ENCODE measurements at places on chromosomes 3 and 15.
A peak's percentile ranks its signal among the peaks of the same experiment; 100 is the strongest.

- DNase-seq = no peak
Observed at GRCh38 chr3:157368171-157368570, 68.5 kb upstream of the PTX3 start.

DNA sequence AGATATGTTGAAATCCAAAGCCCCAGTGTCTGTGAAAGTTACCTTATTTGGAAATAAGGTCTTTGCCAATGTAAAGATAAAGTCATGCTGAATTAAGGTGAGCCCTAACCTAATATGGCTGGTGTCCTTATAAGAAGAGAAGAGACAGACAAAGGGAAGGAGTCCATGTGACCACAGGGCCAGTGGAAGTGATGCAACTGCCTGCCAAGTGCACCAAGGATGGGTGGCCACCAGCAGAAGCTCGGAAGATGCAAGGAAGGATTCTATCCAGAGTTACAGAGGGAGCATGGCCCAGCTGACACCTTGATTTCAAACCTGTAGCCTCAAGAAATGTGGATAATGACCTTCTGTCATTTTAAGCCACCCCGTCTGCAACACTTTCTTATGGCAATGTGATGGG is 35.3 kb upstream of the PGPEP1L start:
- DNase-seq = no peak

- DNase-seq = no peak
Observed at GRCh38 chr3:73280746-73281145, 219.3 kb downstream of the EBLN2 start.

DNA sequence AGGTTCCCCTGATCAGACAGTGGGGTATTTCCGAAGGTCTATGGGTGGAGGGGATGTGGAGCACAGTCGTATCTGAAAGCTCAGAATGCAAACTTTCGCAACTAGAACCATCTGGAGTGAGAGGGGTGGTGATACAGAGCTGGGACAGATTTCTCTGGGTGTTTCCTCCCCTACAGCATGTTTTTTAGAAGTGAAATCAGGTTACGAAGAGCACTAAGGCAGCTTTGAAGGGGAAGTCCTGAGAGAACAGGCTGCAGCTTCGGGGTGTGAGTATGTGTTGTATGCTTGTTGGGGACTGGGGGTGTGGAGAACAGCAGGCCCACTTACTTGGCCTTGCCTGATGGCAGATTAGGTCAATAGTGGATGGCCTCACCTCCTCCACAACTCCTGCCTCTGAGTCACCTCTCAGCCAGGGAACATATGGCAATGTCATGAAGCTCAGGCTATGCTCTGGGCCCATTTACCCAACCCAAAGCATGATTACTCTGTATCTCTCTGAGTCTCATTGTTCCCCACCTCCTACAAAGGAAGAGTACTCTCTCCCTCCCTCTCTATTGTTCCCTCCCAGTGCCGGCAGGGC is 107.2 kb upstream of the RASGRP1 start:
- no peak for DNase-seq

GRCh38 chr15:43800286-43801141 is at the start of gene HYPK:
Gene HYPK, plus strand, starts transcription at chr15:43800599. Its CDS starts 24 bp downstream, at chr15:43800623.
- DNase-seq = peak; percentile 75

Data from stimulated activated CD4-positive, alpha-beta T cell treated with anti-CD3 and anti-CD28 coated beads, Interleukin-1b, Interleukin-23, amount 100 ng/mL, for 1 hour (primary cell).